ENCODE measurements at places on chromosomes 7 and 10.

DNA sequence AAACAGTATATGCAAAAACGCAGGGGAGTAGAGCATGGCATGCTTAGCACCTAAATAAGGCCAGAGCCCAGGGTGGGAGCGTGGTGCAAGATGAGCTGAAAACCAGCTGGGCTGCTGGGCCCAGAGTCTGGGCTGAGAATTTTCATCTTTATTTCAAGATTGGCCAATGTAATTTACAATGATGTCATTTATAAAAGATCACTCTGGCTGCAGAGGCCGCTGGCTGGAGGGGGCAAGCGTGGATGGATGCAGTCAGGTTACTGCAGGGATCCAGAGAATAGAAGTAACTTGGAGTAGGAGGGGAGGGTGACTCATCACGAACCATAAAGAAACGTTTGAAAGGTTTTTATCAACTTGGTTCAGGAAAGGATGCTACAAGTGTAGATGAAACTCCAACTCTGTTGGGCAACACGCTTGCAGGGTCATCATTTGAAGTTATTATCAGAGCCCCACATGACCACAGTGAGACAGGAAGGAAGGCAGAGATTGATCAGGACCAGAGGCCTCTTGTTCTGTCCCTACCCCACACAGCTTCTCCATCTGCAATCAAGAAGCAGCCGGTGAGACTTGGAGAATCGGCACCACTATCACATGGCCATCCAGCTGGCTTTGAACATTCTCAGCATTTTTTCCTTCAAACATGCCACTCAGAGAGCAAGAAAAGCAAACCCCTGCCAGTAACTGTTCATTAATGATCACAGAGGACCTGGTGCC lies 49.2 kb downstream of the ODAD2 start:
- no peak for DNase-seq

DNA sequence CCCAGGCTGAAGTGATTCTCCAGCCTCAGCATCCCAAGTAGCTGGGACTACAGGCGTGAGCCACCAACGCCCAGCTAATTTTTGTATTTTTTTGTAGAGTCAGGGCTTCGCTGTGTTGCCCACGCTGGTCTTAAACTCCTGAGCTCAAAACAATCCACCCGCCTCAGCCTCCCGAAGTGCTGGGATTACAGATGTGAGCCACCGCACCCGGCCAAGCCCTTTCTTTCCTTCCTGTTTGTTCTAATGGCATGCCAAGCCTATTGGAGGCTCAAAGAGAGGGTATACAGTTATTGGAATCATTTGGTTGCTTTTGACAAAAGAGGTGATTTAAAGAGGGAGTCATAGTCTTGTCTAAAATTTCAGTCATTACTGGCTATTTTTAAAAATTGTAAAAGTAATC lies 46.0 kb upstream of the TRIM8 start:
- DNase-seq = peak; percentile 19

DNA sequence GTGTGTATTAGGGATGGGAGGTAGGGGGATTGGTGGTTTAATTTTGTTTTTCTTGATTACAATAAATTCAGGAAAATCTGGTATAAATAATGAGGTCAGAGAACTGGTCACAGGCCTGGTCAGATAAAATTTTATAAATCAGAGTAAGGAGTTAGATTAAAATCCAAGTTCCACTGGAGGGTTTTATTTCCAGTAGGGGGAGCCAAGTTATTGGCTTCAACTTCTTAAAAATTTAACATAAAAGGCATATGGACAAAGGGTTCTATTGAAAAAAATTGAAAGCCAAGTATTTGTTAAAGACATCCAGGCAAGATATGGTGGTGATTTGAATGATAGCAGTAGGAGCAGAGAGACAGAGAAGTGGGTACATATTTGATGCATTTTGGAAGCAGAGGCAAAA lies 763.3 kb downstream of the SORCS1 start:
- DNase-seq = no peak

DNA sequence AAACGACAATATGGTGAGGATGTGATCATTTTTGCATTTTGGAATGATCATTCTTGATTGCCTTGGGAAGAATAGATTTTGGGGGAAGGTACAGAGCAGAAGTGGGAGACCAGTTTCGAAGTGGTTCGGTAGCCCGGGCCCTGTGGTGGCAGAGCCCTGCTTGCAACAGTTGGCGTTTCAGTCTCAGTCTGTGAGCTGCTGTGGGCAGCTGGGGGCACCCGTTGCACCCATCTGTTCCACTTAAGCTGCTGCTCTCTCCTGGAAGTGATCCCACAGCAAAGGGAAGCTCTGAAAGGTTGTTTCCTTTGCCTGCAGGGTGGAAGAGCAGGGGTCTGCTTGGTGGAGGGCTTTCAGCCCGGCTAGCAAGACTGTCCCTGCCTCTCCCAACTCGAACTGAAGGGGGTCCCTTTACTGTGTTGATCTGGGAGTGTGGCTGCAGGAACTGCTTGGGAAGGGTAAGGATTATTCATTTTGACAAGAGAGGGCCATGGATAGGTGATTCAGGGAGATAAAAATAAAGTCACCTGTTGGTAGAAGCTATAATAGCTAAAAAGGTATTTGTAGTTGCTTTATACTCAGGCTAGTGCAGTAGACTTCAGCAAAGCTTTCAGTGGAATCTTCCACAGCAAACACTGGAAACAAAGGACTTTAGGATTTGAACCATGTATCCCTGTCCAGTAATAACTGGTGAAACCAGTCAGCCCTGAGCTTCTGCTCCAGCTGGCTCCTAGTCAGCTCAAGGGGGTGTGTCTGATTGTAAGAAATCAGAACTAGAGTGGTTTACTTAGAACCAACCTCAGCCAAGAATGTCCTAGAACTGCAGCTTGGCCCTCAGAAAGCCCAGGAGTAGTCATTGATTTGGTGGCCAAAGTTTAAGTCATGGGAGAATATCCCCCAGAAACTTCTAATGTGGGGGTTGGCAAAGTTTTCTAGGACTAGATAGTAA lies 53.1 kb upstream of the PDCD4 start:
- peak; percentile 53 for DNase-seq

GRCh38 chr7:30970594-30971094 lies 6.9 kb downstream of the GHRHR start:
- DNase-seq = no peak

DNA sequence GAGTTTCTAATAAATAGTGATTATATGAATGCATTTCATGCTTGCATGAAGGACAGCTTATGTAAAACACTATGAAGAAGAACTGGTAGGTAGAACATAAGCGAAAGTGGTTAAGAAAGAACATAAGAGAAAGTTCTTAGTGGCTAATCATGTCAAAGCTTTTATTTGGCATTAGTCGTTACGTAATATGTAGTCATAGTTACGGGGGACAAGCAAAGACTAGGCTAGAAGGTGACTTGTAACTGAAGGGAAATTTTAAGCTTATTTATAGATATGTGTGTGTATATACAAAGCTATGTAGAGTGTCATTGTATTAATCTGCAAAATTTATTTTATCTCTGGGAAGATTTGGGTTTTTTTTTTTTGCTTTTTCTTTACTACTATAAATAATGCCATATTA lies 36.9 kb downstream of the CAPZA2 start:
- no peak for DNase-seq

GRCh38 chr7:131945957-131946544 lies 389.6 kb upstream of the PODXL start:
- no peak for DNase-seq

GRCh38 chr10:113021268-113022040 lies 71.4 kb downstream of the TCF7L2 start:
- peak; percentile 58 for DNase-seq

DNA sequence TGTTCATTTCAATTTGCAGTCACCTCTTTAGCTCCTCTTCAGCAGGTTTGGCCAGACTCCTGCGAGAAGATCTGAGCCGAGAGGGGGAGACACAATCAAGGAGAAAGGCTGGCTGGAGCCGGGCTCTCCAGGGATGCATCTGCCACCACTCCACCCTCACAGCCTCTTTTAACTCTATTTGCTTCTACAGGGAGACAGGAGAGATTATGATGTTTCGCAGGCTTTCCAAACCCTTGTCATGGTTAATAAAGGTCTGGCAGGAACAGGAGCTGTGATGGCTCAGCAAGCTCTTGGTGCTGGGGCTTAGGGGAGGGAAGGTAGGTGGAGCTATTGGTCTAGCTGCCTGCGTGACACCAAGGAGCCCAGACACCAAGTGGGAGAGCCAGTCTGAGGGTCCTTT lies 448.1 kb upstream of the PODXL start:
- DNase-seq = no peak

- DNase-seq = no peak
Measured at GRCh38 chr10:131159771-131160170, 151.8 kb downstream of the TCERG1L start.

GRCh38 chr10:533186-533585 lies 156.3 kb downstream of the DIP2C start:
- no peak for DNase-seq

DNA sequence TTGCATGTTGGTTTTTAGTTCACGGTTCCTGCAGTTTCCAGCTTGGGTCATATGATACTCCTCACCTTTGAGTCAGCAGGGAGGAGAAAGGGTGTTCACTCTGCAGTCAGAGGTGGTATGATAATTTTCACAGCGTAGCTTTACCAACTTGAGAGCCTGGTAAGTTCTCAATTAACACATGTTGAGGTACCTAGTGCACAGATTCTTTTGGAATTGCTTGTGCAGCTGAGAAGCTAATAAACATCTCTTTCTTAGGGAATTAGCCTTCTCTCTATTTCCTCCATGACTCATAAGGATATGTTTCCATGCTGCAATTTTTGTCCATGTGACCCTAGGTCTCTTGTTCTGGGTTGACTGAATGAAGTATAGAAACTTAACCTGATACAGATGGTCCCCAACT lies 166.6 kb downstream of the KIF20B start:
- no peak for DNase-seq

GRCh38 chr7:111516612-111517011 lies 45.7 kb downstream of the IMMP2L start:
- no peak for DNase-seq

DNA sequence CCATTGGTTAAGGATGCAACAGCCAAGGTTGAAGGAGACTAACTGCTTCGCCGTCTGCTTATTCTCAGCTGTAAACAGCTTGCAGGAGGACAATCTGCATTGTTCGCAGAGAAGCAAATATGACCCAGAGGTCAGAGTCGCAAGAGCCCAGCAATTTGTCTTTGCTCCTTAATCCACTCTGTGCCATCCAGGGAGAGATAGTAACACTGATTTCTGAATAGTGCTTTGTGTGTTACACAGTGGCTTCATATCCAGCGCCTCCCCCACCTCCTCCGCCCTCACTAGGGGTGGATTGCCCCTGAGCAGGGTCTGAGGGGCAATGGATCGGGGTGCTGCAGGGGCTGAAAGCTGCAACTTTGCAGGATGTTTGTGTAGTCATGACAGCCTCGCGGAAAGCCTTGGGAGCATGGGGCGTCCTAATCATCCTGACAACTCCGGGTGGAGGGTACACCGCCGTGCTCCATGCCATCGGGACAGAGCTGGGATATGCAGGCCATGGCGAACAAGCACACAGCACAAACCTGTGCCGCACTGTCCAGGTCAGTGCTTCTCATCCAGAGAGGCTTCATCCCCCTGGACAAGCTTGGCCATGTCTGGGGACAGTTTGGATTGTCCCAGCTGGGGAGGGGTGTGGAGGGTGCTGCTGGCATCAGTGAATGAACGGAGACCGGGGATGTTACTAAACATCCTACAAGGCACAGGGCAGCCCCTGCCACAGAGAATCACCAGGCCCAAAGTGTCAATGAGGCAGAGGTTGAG lies 103.1 kb upstream of the INSIG1 start:
- no peak for DNase-seq

- no peak for DNase-seq
Measured at GRCh38 chr10:49761789-49762565, at the start of gene OGDHL. Gene OGDHL (minus strand): TSS chr10:49762323. CDS start chr10:49758592, 3,731 bp downstream.

DNA sequence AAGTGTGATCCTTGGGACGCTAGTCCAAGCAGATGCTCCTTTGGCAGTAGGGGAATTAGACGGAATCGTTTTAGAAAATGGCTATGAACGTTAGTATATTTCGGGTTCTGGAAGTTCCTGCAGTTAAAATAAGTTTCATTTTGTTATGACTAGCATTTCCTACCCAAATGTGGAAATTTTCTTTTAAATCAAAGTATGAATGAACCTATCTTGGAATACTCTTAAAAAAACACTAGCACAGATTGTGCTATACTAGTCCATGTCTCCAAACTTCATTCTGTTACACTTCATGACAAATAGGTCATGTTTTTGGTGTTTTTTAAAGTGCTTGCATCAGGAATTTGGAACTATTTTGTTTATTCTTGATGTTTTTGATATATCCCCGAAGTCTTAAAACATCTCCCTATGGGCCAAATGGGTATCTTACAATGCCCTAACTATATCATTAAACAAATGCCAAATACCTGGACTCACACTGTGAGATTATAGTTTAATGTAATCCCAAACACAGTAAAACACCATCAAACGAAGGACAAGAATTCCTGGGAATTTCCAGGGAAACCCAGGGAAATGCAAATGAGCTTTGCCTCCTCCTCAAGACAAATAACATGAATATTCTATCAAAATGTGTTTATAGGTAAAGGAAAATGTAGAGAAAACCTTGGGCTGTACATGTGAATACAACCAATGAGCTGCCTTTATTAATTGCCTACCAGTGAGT lies 75.9 kb upstream of the PTPRZ1 start:
- DNase-seq = no peak

GRCh38 chr10:133326223-133326551 lies 10.5 kb downstream of the CALY start:
- no peak for DNase-seq

GRCh38 chr7:47202146-47202783 lies 379.6 kb downstream of the TNS3 start:
- DNase-seq = no peak

DNA sequence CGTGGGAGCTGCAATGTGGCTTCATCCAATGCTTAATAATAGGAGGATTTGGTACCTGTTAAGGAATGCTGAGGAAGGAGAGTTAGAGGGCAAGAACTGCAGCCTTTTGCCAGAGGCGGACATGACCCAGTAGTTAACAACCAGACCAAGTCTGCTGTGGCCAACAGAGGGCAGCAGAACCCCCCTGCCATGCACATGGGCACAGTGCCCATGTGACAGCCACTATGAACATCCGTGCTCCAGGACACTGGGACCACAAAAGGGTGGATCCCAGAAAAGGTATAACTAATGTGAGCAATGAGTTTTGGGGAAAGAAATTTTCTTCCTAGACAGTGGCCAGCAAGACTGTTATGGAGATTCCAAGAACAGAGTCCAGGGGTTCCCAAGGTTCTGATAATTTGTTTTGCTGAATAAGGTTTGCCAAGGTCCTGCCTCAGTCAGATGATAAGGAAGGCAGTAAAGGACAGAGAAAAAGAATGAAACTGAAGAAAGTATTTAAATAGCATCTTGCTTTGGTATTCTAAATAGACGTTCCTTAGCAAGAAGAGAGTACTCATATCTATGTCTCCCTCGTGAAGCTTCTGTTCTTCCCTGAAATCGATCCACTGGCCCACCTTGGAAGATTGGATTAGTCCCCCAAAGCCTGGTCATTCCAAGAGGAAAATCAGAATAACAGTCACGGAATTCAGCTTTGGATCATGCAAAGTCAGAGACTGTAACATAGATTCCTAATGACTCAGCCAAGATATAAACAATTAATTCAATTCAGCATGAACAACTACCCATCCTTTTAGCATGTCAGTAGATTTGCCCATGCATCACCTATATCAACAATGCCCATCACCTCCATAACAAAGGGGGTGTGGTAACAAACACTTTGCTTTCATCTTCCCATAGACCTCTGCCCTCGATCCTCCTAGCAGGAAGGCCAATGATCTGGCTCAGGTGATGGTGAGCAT lies 56.0 kb downstream of the LGI1 start:
- no peak for DNase-seq

Data from sigmoid colon (tissue), 7 donors.